Stimulated activated CD4-positive, alpha-beta T cell treated with anti-CD3 and anti-CD28 coated beads, Interleukin-15, amount 100 ng/mL, for 1 hour (primary cell): ENCODE measurements at places on chromosomes 7 and 10.

GRCh38 chr7:90396420-90396819 is 6.8 kb upstream of the CLDN12 start:
- DNase-seq = no peak

DNA sequence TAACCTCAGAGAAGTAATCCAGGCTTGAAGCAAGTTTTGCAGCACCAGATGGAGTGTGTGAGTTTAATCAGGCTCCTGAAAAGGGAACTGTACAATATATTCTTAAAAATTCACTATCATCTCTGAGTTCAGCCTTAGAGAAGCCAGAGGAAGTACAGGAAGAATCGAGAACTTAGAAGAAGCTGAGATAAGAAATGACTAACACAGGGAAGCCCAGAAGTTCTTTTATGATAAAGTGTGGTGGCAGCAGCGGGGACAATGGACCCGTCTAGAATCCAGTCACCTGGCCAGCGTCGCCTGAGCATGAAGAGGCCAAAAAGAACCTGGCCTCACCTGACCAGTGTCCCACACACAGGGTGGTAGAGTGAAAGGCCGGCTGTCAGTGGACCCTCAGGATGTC is 161.0 kb downstream of the USP6NL start:
- DNase-seq = no peak

- no peak for DNase-seq
These were observed 225.6 kb upstream of the IGFBP3 start for GRCh38 chr7:46146454-46147255.

DNA sequence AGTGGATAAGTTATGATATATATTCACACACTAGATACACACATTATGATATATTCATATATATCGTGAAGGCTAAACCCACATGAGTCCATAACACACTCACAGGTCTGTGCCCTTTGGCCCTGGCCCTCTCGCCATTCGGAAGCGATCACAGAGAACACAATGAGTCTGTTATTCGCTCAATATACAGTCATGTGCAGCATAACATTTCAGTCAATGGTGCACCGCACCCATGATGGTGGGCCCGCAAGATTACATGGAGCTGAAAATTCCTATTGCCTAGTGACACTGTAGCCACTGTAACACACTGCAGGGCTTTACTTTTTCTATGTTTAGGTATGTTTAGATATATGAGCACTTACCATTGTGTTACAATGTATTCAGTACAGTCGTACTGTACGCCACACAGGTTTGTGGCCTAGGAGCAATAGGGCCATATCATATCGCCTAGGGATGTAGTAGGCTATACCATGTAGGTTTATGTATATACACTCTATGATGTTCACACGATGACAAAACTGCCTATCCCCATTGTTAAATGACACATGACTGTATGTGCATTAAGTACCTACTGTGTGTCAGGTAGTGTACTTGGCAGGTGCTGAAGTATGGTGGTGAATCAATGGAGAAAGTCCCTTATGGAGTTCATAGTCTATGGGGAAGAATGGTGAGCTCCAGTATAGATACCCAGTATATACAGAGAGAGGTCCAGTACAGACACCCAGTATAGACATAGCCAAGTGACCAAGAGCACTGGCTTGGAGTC is 198.8 kb upstream of the KLF14 start:
- no peak for DNase-seq

DNA sequence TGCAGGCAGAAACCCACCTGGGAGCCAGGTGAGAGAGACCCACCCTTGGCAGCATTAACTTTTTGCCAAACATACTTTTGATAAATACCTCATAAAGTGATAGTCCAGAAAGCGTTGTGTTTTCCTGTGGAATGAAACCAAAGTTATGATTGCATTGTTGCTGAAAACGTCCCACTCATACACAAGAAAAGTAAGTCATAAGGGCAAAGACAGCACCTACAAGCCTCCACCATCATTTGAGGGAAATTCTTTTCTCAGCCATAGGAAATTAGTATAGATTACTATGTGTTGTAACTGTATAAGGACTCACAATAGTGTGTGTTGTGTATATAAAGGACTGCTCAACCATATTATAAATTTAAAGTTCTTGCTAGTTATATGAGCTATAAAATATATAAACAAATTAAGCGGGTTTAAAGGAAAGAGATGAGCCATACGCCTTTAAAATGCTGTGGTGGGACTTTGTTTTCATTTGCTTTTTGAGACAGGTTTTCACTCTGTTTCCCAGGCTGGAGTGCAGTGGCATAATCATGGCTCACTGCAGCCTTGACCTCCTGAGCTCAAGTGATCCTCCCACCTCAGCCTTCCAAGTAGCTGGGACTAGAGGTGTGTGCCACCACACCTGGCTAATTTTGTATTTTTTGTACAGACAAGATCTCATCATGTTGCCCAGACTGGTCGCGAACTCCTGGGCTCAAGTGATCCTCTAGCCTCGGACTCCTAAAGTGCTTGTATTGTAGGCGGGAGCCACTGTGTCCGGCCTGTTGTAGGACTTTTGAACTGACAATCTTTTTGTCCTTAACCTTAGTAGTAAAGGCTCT is 160.8 kb downstream of the PKD1L1 start:
- DNase-seq = no peak

DNA sequence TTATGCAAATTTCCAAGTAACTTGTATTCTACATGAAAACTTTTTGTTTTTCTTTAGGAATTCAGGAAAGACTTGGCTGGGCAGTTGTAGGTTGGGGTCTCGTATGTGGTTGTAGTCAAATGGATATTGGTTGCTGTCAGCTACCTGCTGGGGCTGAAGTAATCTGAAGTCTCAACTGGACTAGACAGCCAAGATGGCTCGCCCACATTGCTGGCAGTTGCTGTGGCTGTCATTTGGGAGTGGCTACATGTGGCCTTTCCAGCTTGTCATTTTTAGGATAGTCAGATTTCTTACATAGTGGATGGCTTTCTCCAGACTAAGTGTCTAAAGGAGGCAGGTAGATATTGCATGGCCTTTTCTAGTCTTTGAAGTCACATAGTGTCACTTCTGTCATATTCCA is 32.6 kb downstream of the EXOC6 start:
- DNase-seq = no peak

GRCh38 chr10:122421742-122422141 is 32.7 kb upstream of the ARMS2 start:
- no peak for DNase-seq

DNA sequence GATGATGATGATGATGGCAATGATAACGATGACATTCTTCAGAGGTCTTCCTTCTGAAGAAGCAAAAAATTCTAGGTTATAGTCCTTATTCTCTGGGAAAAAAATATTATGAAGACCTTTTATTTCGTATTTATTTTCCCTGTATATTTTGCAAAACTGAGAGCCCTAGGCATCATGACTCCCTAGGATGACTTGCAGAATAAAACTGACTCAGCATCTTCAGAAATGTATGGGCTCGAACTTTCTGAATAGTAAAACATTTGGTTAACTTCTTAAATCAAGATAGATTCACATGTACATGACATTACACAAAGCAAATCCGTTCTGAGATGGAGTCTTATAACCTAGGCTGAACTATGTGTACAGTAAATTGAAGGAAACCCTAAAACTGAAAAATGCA is 29.4 kb downstream of the DKK1 start:
- no peak for DNase-seq

GRCh38 chr10:3668966-3669330 is 116.1 kb downstream of the KLF6 start:
- DNase-seq = no peak

GRCh38 chr7:13416071-13416470 is 573.4 kb downstream of the ETV1 start:
- no peak for DNase-seq

- no peak for DNase-seq
These were observed 84.8 kb upstream of the COL13A1 start for GRCh38 chr10:69716711-69717560.

GRCh38 chr7:26850193-26850651 is 14.2 kb downstream of the SKAP2 start:
- no peak for DNase-seq

DNA sequence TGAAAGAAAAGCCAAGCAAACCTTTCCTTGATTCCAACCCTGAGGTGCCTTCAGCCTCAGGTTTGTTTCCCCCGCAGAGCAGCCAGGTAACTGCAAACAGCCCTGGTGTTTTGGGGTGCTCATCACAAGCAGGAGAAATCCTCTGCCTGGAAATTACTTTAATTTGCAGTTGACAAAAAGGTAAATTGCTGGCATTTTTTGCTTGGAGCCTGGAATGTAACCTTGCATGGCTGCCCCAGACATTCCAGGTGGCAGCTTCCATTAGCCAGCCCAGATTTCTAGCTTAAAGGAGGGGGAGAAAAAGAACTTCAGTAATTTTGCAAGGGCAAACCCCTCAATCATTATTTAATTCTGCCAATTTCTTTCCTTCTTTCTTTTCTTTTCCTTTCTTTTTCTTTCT is 194.4 kb downstream of the MYOF start:
- DNase-seq = no peak

- DNase-seq = no peak
These were observed 36.6 kb upstream of the AGR3 start for GRCh38 chr7:16918288-16918895.

DNA sequence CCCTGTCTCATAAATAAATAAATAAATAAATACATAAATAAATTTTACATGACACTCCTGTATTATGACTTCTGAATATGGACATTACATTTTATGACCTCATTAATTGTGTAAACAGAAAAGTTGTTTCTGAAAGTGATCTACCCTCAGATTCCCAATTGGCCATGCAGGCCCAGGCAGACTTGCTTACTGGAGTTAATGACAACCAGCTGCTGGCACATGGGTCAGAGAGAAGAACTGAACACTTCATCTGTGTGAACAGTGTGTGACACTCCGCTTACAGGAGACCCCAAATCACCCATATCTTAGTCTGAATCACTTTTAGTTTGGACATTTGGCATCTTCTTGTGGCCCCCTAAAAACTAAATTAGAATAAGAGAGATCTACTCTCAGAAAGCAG is 31.4 kb downstream of the PARP12 start:
- DNase-seq = no peak

GRCh38 chr7:44615149-44615611 is 8.8 kb downstream of the OGDH start:
- no peak for DNase-seq

- DNase-seq = no peak
These were observed 28.6 kb downstream of the KAT6B start for GRCh38 chr10:74855027-74855426.

- no peak for DNase-seq
These were observed 166.4 kb downstream of the CHN2 start for GRCh38 chr7:29360633-29361625.

DNA sequence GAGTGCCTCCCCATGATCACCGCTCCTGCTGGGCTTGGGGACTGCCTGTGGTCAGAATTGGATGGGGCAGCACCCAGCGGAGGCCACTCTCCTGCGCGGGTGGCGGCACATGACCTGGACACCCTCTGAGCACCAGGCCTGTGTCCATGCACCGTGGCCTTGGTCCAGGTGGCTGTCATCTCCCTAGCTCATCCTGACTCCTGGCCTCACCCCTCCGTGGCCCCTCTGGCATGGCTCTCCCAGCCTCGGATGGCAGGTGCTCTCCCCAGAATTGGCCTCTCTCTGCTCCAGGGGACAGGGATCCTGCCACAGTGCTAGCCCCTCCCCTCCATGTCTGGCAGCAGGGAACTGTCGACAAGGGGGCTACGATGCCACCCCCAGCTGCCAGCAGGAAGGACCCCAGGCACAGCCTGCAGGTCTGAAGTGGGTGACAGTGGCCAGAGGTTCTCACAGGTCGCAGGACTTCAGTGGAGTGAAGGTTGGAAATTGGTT is 37.2 kb upstream of the BTBD16 start:
- no peak for DNase-seq
